ENCODE measurements at places on chromosomes 5 and 9. TPM values are rescaled to one million over a fixed set of nuclear protein-coding genes. Genes with fewer than 3 reads are reported as not detected.

The IDNK gene
- 0.83 TPM for polyA plus RNA-seq

The SLCO4C1 gene
- 0.03 TPM for polyA plus RNA-seq

The BAAT gene
- polyA plus RNA-seq: 0.08 TPM

The KCNV2 gene
- not detected for polyA plus RNA-seq

The CDKN2AIPNL gene
- 42.0 TPM for polyA plus RNA-seq

The SLC6A7 gene
- polyA plus RNA-seq: not detected

The GRM6 gene
- polyA plus RNA-seq: not detected

The ASTN2 gene
- 3.3 TPM for polyA plus RNA-seq

The NTRK2 gene
- polyA plus RNA-seq: 0.65 TPM

The GNA14 gene
- polyA plus RNA-seq: 0.31 TPM

The KIF24 gene
- 0.18 TPM for polyA plus RNA-seq

The ROPN1L gene
- 0.38 TPM for polyA plus RNA-seq

The FCN1 gene
- polyA plus RNA-seq: 0.51 TPM

The IL5 gene
- not detected for polyA plus RNA-seq

DNA sequence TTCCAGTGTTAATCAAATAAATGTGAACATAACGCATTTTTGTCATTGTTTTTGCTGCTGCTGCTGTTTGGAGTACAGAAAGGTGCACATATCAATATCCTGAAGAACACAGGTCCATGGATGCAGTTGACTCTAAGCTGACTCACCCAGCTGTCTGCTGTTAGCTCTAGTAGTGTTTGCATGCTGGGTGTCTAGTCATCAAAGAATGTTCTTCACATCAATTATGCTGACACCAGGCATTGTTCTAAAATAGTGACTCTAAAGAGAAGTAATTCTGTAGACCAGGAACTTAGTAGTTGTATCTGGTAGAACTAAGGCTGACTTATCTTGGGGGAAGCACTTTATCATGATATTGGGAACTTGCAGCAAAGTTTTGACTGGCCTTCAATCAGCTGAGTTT, 55.7 kb upstream of the DPYSL3 start:
- DNase-seq: no peak
- H3K27me3 ChIP-seq: no peaks in the 10 kb centered on the region
- H3K4me3 ChIP-seq: no peak overlapping the region
- H3K36me3 ChIP-seq: no peaks in the 10 kb centered on the region
- no peaks in the 10 kb centered on the region for H3K4me1 ChIP-seq

GRCh38 chr5:170552621-170553115, 48.8 kb downstream of the KCNIP1 start:
- no peak overlapping the region for H3K27ac ChIP-seq
- H3K36me3 ChIP-seq: no peaks in the 10 kb centered on the region
- H3K27me3 ChIP-seq: no peaks in the 10 kb centered on the region

DNA sequence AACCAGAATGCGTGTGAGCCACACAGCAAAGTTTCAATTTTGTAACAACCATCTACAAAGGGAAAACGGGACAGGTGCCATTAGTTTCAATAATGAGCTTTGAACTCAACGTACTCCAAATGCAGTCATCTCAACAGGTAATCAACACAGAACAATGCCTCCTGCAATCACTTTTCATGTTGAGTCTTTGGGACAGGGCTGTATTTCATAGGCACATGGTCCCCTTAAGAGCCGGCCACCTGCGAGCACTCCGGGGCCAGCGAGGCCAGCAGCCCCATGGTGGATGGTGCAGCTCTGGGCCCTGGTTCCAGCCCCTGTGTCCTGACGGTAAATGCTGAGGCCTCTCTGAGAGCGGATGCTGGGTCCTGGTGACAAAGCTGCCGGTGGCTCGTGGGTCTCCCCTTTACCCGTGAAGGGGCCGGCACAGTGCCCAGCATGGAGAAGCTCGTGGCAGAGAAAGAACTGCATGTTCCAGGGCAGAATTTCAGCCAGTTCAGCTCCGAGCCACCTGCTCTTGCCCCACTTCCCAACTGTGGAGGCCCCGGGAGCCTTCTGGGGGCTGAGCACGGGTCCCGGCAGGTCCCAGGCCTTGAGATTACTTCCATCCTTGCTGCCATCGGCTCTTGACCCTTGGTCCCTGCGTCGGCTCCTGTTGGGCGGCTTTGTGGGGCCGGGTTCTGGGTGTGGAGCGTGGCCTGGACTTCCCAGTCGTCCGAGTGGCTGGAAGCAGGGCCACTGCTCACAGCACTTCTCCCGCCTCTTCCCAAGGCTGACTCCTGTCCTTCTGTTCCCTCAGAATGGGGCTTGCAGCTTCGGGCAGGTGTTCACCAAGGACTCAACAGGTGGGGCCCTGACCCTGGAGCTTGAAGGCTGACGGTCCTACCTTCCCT, 26.1 kb upstream of the RNU6ATAC start:
- no peaks in the 10 kb centered on the region for H3K27me3 ChIP-seq
- H3K36me3 ChIP-seq: no peaks in the 10 kb centered on the region
- DNase-seq: peak; percentile 30
- no peak overlapping the region for H3K4me3 ChIP-seq
- H3K4me1 ChIP-seq: peaks cover 25% of the 10 kb centered on the region

DNA sequence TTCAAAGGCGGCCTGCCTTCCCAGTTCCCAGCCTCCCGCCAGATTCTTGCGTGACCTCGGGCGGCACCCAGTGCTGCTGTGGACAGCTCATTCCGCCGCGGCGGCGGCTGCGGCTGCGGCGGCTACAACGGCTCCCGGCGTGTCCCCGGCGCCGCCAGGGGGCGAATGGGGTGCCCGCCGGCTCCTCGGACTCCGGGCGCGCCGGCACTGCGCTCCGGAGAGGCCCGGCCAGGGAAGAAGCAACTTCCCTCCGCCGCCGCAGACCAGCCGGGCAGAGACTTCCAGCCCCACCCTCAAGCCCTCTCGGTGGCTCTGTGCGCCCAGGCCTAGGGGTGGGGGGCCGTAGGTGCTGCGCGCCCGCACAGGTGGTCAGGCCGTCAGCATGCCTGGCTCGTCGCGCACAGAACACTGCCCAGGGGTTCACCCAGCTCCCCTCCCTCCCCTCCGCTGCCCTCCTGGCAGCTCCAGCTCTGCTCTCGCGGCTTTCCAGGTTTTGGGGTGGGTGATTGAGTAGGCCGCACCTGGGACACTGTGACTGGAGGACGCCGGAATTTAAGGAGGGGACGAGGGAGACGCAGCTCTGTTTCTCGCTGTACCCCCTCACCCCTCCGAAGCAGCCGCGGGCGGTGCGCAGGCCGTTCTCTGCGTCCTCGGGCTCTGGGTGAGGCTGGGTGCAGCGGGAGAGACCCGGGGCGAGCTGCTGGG, 20.2 kb downstream of the IGIP start:
- H3K27me3 ChIP-seq: no peaks in the 10 kb centered on the region
- H3K4me1 ChIP-seq: peaks cover 16% of the 10 kb centered on the region
- H3K36me3 ChIP-seq: no peaks in the 10 kb centered on the region
- no peak overlapping the region for H3K27ac ChIP-seq
- DNase-seq: peak; percentile 82

DNA sequence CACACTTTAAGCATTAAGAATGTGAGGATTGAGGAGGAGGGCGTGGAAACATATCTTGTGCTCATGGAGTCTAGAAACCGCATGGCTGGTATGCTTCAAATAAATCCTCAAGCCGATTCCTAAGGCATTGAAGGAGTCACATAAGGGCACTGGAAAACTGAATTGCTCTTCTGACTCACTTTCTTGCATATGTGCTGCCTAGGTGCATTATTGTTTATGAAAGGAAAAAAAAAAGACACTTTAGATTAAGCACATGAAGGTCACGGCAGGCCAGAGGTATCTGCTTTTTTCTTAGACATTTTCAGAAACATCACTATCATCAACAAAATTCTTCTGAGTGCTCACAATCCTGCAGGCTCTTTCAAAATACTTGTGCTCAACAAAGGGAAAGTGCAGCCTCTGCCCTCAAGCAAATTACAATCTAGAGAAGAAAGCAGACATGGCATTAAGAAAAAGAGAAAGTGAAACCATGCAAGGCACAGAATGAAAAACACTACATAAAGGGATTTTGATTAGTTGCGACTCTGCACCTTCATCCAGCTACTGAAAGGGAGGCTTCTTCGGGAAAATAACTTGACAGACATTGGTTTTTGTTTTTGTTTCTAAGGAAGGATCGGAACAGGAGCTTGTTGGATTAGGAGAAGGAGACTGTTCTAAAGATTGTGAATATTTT, 2117.6 kb downstream of the MAT2B start:
- H3K27me3 ChIP-seq: no peaks in the 10 kb centered on the region
- no peaks in the 10 kb centered on the region for H3K4me1 ChIP-seq
- DNase-seq: no peak
- H3K36me3 ChIP-seq: no peaks in the 10 kb centered on the region

- H3K4me1 ChIP-seq: peaks cover 3% of the 10 kb centered on the region
- no peaks in the 10 kb centered on the region for H3K27me3 ChIP-seq
- no peak overlapping the region for H3K27ac ChIP-seq
- H3K36me3 ChIP-seq: no peaks in the 10 kb centered on the region
Observed at GRCh38 chr9:37293664-37294524, 128.6 kb upstream of the GRHPR start.

GRCh38 chr9:114302727-114303126, 20.2 kb upstream of the ORM1 start:
- H3K4me3 ChIP-seq: no peak overlapping the region
- DNase-seq: no peak
- H3K36me3 ChIP-seq: peaks cover 37% of the 10 kb centered on the region
- no peak overlapping the region for H3K27ac ChIP-seq
- no peaks in the 10 kb centered on the region for H3K4me1 ChIP-seq

GRCh38 chr9:112112941-112113681, 62.0 kb downstream of the SUSD1 start:
- H3K4me3 ChIP-seq: no peak overlapping the region
- no peak overlapping the region for H3K27ac ChIP-seq
- no peak for DNase-seq
- H3K27me3 ChIP-seq: no peaks in the 10 kb centered on the region
- peaks cover 9% of the 10 kb centered on the region for H3K36me3 ChIP-seq
- H3K4me1 ChIP-seq: no peaks in the 10 kb centered on the region

- H3K27me3 ChIP-seq: no peaks in the 10 kb centered on the region
- peak; percentile 63 for DNase-seq
- no peak overlapping the region for H3K4me3 ChIP-seq
- H3K36me3 ChIP-seq: no peaks in the 10 kb centered on the region
Observed at GRCh38 chr9:107422189-107423185, 67.1 kb downstream of the KLF4 start.

- H3K4me3 ChIP-seq: peak overlapping the region; percentile 69
- peak overlapping the region; percentile 42 for H3K27ac ChIP-seq
- peaks cover 11% of the 10 kb centered on the region for H3K27me3 ChIP-seq
- peaks cover 6% of the 10 kb centered on the region for H3K4me1 ChIP-seq
- DNase-seq: peak; percentile 54
Observed at GRCh38 chr5:31855134-31856040, 216.5 kb downstream of the PDZD2 start.

- no peaks in the 10 kb centered on the region for H3K36me3 ChIP-seq
- H3K4me1 ChIP-seq: no peaks in the 10 kb centered on the region
- no peak overlapping the region for H3K4me3 ChIP-seq
- H3K27me3 ChIP-seq: no peaks in the 10 kb centered on the region
Observed at GRCh38 chr9:24439456-24439855, 106.2 kb downstream of the IZUMO3 start.

DNA sequence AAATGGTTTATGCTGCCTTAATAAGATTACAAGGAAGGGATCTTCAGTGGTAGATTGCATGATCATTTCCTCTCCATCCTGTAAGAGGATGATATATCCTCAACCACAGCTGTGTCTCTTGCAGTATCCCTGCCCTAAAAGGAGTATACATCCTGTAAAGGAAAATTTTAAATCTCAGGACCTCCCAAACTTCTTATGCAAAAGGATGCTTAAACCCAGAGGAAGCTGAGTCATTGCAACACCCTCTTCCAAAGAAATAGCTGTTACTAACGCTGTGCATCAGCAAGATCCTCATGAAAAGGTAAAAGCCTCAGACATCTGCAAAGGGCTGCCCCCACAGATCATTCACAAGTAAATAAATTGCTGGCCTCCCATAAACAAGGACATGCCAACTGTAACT, 599.0 kb downstream of the PRELID2 start:
- DNase-seq: no peak
- no peak overlapping the region for H3K4me3 ChIP-seq
- H3K4me1 ChIP-seq: no peaks in the 10 kb centered on the region

- peak overlapping the region; percentile 27 for H3K27ac ChIP-seq
- no peaks in the 10 kb centered on the region for H3K27me3 ChIP-seq
- no peaks in the 10 kb centered on the region for H3K4me1 ChIP-seq
Observed at GRCh38 chr5:172420235-172420939, 33.9 kb downstream of the SH3PXD2B start.

DNA sequence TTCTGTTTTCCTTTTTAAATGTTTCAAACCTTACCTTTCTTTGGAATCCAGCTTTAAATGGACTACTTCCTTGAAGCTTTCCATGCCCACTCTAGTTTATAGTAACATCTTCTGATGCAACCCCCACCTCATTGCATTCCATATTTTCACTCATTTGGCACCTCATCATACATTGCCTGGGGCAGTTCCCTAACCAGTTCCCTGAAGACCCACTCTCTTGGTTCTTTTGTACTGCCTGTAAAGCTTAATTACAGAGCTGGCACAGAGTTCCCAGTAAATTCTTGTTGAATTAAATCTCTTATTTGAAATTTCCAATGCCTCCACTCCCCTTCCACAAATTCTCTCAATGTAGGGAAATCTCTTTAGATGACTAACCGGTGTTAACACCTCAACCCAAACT, 257.2 kb downstream of the ARRDC3 start:
- no peaks in the 10 kb centered on the region for H3K27me3 ChIP-seq
- peaks cover 8% of the 10 kb centered on the region for H3K4me1 ChIP-seq
- H3K36me3 ChIP-seq: no peaks in the 10 kb centered on the region

DNA sequence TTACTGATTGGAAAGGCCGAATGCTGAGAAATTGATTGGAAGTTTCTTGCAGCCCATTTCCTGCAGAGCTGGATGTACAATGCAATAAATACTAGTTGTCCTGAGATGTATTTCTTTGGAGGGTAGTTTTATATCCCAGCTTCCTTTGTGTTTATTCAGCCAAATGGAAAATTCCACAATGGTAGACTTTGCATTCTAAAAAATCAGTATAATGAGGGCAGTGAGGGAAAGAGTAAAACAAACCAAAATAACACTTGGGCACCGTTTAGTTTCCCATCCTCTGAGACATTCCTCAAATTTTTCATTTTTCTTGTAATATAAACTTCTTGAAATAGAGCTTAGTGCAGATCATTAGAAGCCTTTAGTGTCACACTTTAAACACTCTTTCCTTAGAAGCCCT, 379.4 kb downstream of the EBF1 start:
- no peak for DNase-seq
- H3K27me3 ChIP-seq: no peaks in the 10 kb centered on the region
- no peaks in the 10 kb centered on the region for H3K36me3 ChIP-seq

GRCh38 chr9:131407717-131408195, 13.9 kb downstream of the PRRC2B start:
- H3K4me1 ChIP-seq: peaks cover 91% of the 10 kb centered on the region
- H3K27ac ChIP-seq: peak overlapping the region; percentile 90
- peak overlapping the region; percentile 8 for H3K4me3 ChIP-seq

DNA sequence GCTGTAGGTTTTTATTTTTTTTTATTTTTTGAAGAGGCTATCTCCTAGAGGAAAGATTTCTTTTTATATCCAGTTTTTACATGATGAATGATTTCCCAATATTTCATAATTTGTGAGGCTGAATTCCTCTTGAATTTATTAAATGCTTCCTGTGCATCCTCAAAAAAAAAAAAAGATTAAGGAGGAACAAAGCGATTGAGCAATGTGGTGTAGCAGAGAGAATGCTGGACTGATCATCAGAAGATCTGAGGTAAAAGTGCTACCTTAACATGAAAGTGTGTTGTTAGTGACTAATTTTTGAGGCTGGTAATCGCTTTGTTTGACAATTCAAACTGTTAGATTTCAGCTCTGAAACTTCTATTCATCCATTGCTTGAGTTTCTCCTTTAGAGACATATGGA, 125.1 kb downstream of the ESM1 start:
- no peak overlapping the region for H3K27ac ChIP-seq
- H3K4me3 ChIP-seq: no peak overlapping the region
- DNase-seq: no peak
- no peaks in the 10 kb centered on the region for H3K4me1 ChIP-seq
- H3K36me3 ChIP-seq: no peaks in the 10 kb centered on the region
- H3K27me3 ChIP-seq: no peaks in the 10 kb centered on the region

Data from psoas muscle (tissue), 8 donors.